ENCODE measurements at places on chromosomes 13 and 19. TPM values are rescaled to one million over a fixed set of nuclear protein-coding genes. Genes with fewer than 3 reads are reported as not detected.

The C19orf38 gene
- 0.33 TPM for total RNA-seq

The CFD gene
- 2.9 TPM for total RNA-seq

The KIR2DL1 gene
- total RNA-seq: not detected

The CEACAM1 gene
- not detected for total RNA-seq

The ATP4A gene
- 0.74 TPM for total RNA-seq

The SYDE1 gene
- total RNA-seq: 48.3 TPM

The FREM2 gene
- 37.8 TPM for total RNA-seq

The OR7A5 gene
- not detected for total RNA-seq

The CAMSAP3 gene
- 10.6 TPM for total RNA-seq

The TPP2 gene
- total RNA-seq: 32.0 TPM

DNA sequence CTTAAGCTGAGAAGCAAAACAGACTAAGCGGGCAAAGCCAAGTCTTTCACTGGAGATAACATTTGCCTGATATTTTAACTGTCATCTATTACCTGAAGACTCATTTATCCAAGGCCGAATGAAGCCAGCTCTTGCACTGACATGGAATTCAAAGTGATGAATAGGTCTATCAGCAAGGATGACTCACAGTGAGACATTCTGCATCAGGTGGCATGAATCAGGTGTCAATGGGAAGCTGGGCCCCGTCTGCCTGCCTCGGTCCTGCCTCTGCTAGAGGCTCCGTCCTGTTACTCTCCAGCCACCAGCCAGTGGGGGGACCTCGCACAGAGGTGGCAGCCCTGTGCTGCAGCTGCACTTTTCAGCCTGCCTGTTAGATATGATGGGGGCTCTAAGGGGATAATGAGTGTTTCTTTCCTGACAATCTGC lies 23.5 kb downstream of the STARD13 start:
- no peak for DNase-seq

- no peak for DNase-seq
Measured at GRCh38 chr13:77415253-77416071, 88.6 kb upstream of the MYCBP2 start.

GRCh38 chr19:33316541-33317264 lies 14.4 kb upstream of the CEBPA start:
- DNase-seq: no peak

- DNase-seq: no peak
Measured at GRCh38 chr19:16068696-16069259, 7.5 kb upstream of the TPM4 start.

- no peak for DNase-seq
Measured at GRCh38 chr19:8141726-8142512, 7.5 kb downstream of the FBN3 start.

DNA sequence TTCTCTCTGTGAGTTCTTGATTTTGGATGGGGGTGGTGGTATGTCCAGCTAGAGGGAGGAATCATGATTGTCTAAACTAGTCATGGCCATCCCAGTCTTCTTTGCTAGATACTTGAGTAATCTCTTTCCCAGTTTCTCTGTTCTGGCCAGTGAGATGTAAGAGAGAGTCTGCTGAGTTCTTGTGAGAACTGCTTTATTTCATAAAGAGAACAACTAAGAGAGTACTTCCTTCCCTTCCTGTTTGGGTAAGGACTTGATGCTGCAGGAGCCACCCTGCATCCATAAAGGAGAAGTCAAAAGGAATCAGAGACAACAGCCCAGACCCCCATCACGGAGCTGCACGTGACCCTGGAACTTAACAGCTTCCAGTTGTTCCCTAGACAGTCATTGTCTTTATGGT lies 3.0 kb upstream of the RASL11A start:
- no peak for DNase-seq

DNA sequence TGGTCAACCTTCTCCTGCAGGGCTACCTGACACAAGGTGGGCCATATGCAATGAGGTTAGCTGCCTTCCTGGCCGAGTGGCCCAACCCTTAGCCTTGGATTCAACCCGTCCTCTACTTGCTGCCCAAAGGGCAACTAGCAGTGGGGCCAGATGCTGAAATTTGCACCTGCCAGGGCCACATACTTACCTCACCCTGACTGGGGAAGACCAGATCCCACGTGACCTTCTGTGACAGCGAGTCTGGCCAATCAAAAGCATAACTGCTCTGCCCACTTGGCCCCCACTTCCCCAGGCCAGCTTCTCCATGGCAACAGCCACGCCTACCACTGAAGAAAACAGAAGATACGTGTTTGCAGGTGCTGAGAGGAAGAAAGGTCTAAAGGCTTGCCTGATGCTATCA lies 10.9 kb downstream of the PEG3 start:
- DNase-seq: no peak

DNA sequence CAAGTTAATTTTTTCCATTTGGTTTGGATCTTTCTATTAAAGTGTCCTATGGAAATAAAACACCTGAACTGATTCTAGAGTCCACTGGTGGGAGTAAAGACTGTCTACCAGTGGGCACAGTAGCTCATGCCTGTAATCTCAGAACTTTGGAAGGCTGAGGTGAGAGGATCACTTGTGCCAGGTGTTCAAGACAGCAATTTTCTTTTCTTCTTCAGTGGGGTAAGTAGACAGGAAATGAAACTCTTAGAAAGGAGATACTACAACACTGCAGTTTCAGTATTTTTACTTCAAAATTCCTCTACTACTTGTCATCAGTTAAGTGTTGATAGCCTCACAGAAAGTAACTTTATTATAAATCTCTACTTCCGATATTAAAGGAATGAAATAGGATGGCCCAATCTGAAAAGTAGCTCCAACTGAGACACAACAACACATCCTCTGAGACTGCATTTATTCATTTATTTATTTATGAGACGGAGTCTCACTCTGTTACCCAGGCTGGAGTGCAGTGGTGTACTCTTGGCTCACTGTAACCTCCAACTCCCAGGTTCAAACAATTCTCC lies 26.3 kb downstream of the DNMT1 start:
- no peak for DNase-seq

GRCh38 chr19:13978351-13979243 lies 26.3 kb downstream of the DCAF15 start:
- DNase-seq: peak; percentile 77

DNA sequence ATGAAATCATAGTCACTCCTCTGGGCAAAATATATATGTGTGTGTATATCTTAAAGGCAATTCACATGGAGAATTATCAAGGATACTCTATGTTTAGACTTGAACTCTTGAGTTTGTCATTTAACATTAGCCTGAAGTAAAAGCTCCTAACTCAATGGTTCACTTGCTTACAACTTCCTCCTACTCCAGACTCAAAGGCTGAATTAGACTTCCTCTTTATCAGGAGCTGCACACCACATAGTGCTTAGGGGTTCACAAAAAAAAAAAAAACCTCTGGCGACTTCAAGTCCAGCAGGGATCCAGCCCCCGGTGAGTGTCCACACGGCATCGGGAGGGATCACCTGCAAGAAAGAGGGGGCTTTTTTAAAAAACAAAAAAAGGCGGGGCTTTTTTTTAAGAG lies 68.2 kb upstream of the LSM14A start:
- DNase-seq: no peak

- peak; percentile 79 for DNase-seq
Measured at GRCh38 chr13:29472332-29472961, 123.0 kb downstream of the SLC7A1 start.

DNA sequence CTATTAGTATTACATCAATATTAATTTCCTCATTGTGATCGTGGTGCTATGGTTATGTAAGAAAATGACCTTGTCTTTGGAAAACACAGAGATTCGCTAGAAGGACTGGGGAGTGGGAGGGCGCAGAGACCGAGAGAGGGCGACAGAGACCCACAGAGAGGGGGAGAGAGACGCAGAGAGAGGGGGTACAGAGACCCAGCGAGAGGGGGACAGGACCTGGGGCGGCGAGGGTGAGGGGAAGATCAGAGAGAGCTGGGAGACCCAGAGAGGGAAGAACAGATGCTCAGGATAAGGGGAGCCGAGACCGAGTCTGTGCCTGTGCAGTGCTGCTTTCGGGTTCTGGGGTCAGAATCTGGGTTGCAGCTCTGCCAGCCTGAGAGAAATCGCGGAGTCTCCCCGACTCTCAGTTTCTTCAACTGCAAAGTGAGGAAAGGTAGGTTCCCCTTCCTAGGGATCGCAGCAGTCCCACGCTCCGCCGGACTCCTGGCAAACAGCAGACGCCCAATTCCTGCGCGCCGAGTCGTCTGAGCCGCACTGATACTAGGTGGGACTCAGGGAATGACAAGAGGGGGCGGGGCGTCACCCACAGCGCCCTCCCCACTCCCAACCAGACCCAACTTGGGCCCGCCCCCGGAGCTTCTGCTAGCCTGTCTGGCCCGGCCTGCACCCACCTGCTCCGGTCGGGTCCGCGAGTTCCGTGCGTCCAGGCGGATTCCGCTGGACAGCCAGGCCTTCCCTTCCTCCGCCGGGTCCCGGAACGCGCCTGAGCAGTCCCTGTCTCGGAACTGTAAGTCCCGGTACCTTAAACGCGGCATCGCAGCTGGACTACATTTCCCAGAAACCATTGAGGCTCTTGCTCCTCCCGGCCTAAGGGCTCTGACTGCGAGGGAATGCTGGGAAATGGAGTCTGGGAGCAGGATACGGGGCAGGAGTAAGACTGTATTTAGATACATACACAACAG lies 15.3 kb downstream of the IZUMO2 start:
- DNase-seq: peak; percentile 92

GRCh38 chr19:58002384-58003173 lies at the start of gene ZNF606:
Gene ZNF606 (minus strand): TSS chr19:58002820. CDS start chr19:58001319, 1,501 bp downstream.
- DNase-seq: peak; percentile 93

- DNase-seq: no peak
Measured at GRCh38 chr19:42985588-42985987, 40.7 kb downstream of the PSG11 start.

- DNase-seq: no peak
Measured at GRCh38 chr13:43846496-43847158, 32.9 kb downstream of the CCDC122 start.

DNA sequence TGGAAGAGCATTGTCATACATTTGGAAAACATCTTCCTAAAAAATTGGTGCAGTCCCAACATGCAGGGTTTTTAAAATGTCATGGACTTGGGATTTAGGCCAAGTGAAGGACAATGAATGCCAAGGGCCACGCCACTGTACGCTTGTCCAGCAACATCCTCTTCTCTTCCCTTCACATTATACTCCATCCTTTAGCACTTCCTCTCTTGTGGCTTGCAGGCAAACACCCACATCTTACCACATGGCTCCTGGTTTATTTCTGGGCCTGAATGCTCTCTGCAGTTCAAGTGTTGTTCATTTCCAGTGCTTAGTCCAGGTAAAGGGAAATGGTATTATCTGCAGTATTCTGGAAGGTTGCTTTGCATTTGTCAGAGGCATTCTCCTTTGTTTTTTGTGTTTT lies 45.0 kb downstream of the CBY2 start:
- no peak for DNase-seq

DNA sequence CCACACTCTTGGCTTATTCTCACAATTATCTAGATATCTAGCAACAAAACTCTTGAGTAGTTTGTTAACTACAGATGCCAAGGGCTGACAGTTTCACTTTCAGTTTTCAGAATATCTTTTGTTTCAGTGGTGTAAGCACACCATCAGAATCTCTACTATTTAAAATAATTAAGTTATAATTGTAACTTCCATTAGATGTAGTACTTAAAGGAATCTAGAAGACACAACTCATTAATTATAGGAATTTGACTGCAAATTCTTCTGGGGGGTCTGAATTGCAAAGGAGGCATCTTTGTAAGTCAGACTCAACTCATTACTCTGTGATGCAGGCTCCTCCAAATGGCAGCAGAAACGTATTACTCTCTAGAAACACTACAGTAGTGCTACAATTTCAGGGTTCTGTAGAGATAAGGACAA lies 44.9 kb upstream of the USPL1 start:
- peak; percentile 61 for DNase-seq

- DNase-seq: no peak
Measured at GRCh38 chr19:34288381-34288780, 34.0 kb downstream of the GARRE1 start.

- no peak for DNase-seq
Measured at GRCh38 chr13:50889317-50889716, 20.3 kb upstream of the RNASEH2B start.

DNA sequence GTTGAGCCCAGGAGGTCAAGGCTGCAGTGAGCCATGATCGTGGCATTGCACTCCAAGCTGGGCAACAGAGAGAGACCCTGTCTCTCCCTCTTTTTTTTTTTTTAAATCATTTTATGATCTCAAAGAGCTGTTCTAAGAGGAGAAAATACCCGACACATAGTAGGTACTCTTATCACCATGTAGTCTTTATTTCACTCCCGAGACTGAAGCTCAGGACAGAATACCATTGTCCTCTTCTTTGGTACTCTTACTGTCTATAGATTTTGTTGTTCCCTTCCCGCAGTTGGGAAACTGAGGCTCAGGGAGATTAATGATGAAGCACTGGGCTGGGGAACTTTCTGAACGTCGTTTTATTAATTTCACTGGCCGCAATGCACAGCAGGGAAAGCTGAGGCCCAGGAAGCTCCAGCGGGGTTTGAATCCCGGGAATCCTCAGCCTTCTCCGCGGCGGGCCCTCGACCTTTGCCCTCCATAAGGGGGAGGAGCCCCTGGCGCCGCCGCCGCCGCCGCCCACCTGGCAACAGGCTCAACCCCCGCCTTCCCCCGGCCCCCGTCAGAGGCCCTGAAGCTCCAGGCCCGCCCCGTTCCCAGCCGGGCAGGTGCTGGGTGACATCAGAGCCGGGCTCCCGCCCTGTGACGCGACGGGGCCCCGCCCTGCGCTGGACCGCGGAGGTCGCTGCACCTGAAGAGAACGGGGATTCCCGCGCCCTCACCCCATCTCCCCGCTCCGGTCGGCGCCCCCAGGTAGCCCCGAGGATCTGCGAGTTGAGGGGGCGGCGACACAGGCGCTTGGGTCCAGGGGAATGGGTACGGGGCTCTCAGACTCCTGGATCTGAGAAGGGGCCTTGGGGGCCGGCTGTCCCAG lies 1.6 kb downstream of the MYH14 start:
- DNase-seq: no peak

GRCh38 chr13:105948143-105948542 lies 587.3 kb downstream of the EFNB2 start:
- DNase-seq: no peak

DNA sequence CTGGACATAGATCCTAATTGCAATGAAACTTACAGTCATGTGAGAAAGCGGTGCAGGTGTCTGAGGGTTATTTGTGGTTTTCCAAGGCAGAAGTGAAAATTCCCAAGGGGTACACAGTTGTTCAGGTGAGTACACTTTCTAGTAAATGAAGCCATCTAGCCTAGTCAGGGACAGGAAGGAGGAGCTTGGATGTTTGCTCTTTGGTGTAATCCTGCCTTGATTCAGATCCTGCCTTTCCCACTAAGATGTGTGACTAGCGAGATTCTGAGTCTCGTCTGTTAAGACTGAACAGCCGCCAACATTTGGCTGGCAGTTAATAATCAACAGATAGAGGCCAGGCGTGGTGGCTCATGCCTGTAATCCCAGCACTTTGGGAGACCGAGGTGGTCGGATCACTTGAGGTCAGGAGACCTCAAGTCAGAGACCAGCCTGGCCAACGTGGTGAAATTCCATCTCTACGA lies 2.5 kb downstream of the RPS9 start:
- DNase-seq: peak; percentile 49

DNA sequence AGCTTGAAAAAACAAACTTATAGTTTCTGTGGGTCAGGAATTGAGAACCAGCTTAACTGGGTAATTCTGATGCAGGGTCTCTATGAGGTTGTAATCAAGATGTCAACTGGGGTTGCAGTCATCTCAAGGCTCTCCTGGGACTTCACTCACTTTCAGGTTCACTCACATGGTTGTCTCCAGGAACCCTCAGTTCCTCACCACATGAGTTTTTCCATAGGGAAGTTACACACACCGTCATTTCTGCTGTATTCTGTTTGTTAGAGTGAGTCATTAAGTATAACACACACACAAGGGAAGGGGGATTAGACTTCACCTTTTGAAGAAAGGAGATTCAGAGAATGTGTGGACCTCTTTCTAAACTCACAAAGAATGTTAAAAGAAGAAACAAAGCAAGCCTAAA lies 34.9 kb upstream of the MLNR start:
- no peak for DNase-seq

- DNase-seq: no peak
Measured at GRCh38 chr19:51724543-51724942, 752 bp upstream of the HAS1 start.

Data from cardiac muscle cell (in vitro differentiated cells and primary cell).